ENCODE measurements at places on chromosomes 12 and 14. TPM values are rescaled to one million over a fixed set of nuclear protein-coding genes. Genes with fewer than 3 reads are reported as not detected.

- DNase-seq = no peak
Measured at GRCh38 chr12:76726626-76727025, 37.3 kb upstream of the ZDHHC17 start.

- DNase-seq = no peak
Measured at GRCh38 chr12:69447892-69448291, 22.3 kb upstream of the FRS2 start.

DNA sequence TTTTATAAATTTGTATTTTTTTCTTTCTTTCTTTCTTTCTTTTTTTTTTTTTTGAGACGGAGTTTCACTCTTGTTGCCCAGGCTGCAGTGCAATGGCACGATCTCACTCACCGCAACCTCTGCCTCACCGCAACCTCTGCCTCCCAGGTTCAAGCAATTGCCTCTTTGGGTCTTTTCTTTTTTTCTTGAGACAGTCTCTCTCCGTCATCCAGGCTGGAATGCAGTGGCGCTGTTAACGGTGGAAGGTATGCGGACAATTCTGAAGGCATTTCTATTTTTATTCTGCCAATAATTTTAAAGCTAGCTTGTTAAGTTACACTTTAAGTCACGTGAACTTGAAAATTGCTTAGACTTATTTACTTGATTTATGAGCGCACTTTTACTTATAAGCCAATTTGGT lies 8.8 kb upstream of the PHC1 start:
- DNase-seq = no peak

- no peak for DNase-seq
Measured at GRCh38 chr12:4388662-4389061, 9.2 kb upstream of the FGF23 start.

- DNase-seq = no peak
Measured at GRCh38 chr12:71440763-71441748, 1.5 kb downstream of the LGR5 start.

The KRT71 gene
- not detected for total RNA-seq

The NGB gene
- total RNA-seq = not detected

GRCh38 chr12:104742551-104743201 lies 215.4 kb downstream of the SLC41A2 start:
- DNase-seq = no peak

GRCh38 chr12:64790166-64790565 lies 31.0 kb upstream of the GNS start:
- no peak for DNase-seq

- DNase-seq = no peak
Measured at GRCh38 chr12:131610181-131610580, 100.7 kb upstream of the SFSWAP start.

DNA sequence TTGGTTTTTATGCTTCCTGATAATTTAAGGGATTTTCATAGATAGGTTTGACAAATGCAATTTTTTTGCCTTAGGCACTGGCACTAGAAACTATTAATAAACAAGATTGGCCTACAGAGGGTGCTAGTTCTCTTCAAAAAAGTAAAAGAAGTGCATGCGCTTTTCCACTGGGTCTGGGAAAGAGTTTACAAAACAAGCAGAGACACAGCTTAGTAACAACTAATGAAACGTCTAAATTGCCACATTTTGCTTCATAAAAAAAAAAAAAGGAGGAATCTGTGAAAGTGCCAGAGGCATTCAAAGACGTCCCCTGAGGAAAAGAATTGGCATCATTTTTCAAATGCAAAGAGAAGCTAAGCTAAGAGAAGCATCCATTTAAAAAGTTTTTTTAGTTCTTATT lies 58.3 kb upstream of the EEA1 start:
- no peak for DNase-seq

DNA sequence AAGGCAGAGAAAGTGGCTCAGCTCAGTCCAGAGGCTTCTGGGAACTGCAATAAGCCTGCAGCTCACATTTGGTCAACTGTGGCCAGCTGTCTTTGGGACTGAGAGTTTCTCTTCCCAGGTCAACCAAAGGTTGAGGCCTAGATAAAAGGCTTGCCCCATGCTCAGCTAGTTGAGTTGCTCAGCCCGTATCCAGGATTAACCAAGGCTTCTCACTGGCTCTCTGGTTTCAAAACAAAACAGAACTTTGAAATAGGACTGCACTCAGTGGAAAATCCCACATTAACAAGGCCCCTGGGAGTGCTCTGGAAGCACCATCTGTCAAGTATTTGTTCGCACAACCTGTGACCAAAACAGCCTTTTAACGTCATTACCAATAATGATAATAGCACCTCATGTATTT lies 40.3 kb upstream of the NUAK1 start:
- DNase-seq = no peak

The DHRS1 gene
- 3.4 TPM for total RNA-seq

DNA sequence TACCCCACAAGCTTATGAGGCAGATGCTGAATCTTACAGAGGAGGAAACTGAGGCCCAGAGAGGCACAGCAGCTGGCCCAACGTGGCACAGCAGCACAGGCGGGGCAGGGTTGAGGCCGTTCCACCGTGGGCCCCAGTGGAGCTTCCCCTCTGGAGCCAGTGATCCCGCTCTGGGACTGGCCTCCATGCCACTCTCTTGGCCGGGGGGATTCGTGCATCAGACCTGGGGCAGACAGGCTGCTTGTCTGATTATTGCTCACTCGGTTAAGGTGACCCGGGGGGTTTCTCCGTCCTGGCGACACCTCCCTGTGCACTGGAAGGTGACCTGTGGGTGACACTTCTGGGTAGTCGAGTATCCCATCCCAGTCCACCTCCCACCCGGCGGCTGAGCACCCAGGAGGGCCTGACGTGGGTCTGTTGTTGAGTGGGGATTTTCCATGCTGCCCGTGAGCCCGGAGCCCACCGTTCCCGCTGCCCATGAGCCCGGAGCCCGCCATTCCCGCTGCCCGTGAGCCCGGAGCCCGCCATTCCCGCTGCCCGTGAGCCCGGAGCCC lies 27.8 kb downstream of the NOC4L start:
- DNase-seq = no peak

DNA sequence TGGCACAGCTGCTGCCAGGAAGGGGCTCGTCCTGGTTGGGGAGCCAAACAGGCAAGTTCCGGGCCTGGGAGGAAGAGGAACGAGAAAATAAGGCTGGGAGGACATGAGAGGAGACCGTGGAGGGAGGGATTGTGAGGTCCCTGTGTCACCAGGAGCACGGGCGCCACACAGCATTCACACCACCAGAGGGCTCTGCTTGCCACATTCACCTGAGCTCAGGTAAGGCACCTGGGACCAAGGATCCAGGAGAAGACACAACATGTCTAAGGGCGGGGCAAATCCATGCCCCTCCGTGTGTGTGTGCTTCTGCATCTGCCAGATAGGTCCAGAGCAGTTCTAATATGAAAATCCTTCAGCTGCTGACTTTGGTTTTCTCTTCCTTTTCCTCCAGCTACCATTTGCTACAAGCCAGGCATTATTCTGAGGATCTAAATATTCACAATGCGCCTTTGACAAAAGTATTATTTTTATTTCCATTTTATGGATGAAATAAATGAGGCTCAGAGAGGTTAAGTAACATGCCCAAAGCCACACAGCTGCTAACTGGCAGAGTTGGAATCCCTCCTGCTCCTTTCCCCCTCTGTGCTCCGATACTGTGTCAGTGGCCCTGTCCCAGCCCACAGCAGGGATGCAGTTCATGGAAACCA lies 14.6 kb downstream of the RAPGEF3 start:
- no peak for DNase-seq

The NOVA1 gene
- total RNA-seq = 4.4 TPM

DNA sequence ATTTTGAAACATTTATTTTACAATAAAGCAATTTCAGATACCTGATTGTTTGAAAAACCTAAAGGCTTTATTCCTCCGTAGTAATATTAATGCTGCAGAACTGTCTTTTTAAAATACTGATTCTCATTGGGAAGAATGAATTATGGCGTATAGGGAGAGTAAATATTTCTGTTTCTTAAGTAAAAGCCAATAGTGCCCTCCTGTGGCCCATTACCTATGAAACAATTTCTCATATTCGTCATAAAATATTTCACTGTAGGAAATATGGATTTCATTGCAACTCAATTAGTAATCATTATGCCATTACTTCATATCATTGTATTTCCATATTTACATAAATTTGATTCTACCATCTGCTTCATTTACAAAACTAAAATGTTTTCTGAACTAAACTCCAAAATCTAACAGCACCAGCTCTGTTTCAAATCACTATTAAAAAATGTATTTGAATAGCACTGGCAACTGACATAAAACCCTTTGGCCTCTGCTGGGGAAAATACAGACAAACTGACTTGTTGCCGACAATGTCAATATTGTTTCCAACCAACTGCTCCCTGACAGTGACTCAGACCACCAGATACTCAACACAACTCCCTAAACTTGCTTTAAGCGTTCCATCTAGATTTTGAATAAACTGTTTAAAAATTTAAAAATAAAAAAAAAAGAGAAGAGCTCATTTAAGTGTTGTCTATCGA lies 290.3 kb downstream of the NAV3 start:
- no peak for DNase-seq

DNA sequence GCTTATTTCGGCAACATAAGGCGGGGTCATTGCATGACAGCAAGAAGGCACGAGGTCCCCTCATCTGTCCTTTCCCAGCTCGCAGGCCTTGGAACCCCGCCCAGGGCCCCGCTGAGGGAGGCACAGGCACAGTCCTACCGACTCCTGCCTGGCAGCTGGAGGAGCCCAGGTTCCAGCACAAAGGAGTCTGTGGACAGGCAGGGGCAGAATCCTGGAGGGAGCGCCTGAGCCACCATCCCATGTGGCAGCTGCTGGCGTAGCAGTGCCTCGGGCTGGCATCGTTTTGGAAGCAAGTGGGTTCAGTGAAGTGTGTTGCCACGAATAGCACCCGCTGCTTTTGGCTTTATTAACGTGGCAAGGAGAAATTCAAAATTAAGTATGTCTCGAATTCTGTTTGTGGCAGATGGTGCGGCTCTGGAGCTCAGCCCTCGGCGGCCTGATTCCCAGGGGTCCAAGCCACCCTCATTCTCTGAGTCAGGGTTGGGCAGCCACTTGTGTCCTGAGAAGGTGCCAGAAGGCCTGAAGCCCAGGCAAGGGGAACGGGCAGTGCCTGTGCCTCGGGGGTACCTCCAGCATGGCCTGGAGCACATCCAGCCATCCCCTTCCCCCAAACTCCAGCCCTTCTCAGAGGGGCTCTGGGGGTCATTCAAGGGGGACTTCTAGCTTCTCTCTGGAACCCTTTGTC lies 35.9 kb downstream of the SLC8B1 start:
- DNase-seq = peak; percentile 89

The ITGB7 gene
- total RNA-seq = 1.2 TPM

- DNase-seq = no peak
Measured at GRCh38 chr12:118553856-118554504, 177.6 kb downstream of the SUDS3 start.

DNA sequence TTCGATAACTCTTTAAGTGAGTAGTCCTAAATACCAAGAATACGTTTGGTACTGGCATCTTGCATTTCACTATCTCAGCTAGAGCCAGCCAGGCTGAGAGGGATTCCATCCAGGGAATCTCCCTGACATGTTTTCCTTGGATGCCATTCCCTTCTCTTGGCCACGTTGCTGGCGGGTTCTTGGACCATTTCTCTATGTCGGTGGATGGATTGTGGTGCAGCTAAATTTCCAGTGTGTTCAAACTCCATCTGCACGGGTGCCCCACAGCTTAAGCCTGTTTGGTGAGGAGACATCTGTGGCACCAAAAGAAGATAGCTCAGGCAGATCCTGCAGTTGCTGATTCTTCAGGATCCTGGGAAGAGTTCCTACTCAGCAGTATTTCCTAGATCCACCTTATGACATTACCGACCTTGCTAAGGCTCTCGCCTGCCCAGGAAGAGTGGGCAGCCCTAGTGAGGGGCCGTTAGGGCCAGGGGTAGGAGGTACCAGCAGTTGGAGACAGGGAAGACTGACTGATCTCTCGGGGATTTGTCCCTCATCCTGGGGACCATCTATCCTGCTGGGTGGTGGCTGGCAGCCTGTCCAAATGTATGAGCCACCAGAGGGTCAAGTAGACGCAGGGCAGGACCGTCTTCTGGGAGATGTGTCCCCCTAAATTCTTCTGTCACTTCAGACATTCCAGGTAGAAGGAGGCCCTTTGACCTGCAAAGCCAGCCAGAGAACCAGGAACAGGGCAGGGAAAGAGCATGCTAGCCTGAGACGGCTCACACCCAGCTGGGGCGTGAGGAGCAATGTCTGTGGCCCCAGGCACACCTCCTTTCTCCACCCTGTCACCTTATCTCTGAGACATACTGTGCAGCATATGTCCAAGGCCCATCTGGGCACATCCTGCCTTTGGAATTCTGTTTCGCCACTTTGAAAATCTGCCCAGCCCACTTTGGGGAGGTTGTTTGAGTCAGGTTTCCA lies 72.6 kb upstream of the CAPRIN2 start:
- DNase-seq = no peak
